Activated B cell treated with CpG ODN at 0.5 μM for 24 hours (primary cell): ENCODE measurements at places on chromosomes 7 and 10.

DNA sequence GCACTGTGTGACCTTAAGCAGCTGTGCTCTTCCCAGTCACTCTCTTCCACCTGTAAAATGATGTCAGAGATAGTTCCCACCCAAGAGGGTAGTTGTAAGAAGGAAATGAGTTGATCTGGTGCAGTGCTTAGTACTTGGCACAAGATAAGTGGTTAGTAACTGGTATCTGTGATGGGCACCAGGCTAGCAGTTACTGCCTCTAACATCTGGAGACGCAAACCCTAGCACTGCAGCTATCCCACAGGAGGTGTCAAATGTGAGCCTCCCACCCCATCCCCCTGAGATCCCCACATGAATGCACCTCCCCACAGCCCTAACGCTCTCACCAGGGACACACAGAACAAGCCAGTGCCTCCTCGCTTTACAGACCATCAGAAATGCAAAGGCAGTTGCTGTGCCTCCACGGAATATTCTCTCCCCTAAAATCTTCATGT lies 72.0 kb downstream of the KCNMA1 start:
- no peak for DNase-seq

- no peak for DNase-seq
These were observed 3.0 kb downstream of the KMT2E start for GRCh38 chr7:105016709-105017656.

- DNase-seq, result no peak
These were observed 18.3 kb downstream of the ADAMTS14 start for GRCh38 chr10:70690589-70690988.

DNA sequence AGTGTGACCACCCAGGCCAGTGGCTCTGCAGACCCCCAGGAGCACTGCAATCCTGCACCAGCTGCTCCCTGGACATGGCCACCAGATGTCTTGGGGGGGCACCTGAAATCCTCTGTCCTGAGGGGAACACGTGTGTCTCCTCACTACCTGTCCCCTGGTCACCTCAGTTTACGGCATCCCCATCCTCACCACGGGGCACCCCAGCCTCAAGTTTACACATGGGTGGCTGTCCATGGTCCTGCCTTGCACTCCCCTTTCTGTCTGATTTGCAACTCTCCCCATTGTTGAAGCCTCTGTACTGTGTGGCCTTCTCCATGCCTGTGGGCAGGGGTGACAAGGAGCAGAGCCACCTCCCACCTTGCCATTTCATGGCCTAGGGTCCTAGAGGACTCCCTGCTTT lies 67.2 kb downstream of the RAMP3 start:
- DNase-seq, result no peak

DNA sequence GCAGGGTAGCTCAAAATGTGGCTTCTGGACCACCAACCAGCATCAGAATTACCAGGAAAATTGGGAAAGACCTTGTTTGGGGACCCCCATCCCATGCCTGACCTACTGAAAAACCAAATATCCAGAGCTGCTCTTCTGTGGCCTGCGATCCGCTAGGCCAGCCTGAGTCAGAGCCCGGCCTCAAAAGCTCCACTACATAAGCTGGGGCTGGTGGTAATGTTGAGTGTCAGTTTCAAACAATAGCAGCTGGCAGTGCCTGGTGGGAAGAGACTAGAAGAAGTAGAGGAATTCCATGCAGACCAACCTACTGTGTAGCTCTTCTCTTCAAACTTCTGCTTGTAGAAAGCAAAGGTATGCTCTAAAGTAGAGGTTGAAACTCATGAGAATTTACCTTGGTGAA lies 52.0 kb downstream of the KLRG2 start:
- no peak for DNase-seq

DNA sequence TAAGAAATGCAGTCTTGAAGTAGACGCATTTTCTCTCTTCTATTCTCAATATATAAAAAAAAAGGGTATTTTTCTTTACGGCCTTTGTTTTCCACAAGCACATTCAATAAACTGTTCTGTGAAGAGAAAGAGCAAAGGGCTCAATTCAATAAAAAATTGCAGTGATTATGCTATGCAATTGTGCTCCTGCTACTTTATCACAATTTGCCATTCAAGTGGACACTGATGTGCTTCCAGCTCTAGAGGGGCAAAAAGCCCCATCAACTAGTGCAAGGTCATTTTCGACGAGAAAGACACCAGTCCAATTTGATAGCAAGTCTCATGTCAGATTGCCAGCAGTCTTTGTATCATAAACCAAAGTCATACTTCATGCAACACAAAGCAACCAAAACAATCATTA lies 82.6 kb upstream of the THSD7A start:
- no peak for DNase-seq

- DNase-seq, result no peak
These were observed 7.3 kb upstream of the RET start for GRCh38 chr10:43069579-43069978.

DNA sequence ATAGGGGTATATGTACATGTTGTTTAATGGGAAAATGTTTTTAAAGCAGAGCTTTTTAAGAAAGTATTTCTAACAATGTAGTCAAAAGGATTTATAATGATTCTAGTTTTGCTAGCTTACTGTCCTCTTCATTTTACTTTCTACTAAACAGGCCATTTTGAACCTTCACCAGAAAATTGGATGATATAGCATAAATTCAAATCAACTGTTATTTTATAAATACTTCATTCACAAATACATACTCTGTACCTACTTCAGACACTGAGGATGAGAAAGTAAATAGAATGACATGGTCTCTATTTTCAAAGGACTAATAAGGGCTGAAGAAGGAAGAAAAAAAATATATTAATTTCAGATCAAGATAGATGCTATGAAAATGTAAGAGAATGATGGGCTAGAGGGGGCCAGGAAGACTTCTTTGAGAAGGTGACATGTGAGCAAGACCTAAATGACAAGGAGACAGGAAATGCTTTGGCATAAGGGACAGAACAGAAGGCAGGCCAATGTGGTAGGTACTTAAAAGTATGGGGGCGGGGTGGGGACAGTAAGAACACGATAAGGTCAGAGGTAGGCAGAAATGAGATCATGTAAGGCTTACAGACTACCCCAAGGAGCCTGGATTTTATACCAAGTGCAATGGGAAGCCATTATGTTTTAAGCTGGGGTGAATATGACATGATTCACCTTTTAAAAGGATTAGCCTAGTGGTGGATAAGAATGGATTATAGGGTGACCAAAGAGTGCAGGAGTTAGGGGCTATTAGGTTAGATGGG lies 5.2 kb downstream of the NAMPT start:
- no peak for DNase-seq

GRCh38 chr7:28297801-28298459 lies 114.4 kb upstream of the CREB5 start:
- no peak for DNase-seq

- DNase-seq, result no peak
These were observed 117.5 kb downstream of the CAMK1D start for GRCh38 chr10:12466704-12467305.

DNA sequence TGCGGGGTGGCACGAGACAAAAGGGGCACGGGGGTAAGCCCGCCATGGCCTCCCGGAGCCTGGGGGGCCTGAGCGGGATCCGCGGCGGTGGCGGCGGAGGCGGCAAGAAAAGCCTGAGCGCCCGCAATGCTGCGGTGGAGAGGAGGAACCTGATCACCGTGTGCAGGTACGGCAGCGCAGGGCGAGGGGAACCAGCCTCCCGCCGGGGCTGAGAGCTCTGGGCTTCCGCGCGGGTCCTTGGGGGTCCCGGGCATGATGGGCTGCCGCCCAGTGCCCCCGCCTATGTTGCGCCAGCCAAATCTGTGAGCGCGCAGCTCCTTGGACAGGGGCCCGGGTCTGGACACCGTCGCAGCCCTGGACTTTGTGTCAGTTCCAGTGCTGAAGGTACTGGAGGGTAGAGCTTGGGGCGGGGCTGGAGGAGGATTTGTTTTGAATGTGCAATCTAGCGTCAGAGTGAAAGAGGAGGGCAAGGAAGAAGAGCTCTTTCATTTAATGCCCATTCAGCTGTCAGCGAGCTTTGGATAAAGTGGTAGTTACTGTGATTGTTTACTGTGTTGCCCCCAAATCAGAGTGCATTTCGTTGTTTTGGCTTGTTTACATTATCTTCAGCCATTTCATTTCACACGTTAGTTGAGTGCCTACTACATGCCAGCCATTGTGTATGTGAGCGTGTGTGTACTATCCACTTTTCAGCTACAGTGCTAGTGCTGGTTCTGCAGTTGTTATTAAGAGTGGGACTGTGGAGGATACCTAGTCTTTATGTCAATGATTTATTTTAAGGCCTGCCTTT lies 777 bp downstream of the RUNDC3B start:
- peak; percentile 44 for DNase-seq

DNA sequence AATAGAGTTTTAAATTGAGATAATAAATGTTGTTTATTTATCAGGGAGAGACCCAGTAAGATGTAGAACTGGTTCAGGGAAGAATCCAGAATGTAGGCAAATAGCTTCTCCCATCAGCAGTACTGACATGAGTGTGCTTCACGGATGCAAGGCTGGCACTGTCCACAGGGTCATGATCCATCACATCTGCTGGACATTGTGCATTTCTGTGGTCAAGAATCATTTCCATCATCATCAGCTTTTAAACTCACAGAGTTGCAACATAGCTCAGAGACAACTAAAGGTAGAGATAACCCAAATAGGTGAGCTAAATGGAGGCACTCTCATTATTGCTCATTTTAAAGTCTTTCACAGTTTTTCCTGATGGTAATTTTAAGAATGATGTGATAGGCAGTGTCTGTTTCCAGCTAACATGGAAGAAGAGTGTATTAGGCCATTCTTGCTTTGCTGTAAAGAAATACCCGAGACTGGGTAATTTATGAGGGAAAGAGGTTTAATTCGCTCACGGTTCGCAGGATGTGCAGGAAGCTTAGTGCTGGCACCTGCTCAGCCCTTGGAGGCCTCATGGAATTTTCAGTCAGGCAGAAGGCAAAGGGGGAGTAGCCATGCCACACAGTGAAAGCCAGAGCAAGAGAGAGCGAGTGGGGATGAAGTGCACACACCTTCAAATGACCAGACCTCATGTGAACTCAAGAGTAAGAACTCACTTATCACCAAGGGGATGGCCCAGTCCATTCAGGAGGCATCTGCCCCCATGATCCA lies 80.8 kb downstream of the INPP5A start:
- DNase-seq, result no peak

- DNase-seq, result no peak
These were observed 134.9 kb upstream of the RSU1 start for GRCh38 chr10:16952080-16952479.

GRCh38 chr10:8583096-8583495 lies 528.6 kb downstream of the GATA3 start:
- no peak for DNase-seq

DNA sequence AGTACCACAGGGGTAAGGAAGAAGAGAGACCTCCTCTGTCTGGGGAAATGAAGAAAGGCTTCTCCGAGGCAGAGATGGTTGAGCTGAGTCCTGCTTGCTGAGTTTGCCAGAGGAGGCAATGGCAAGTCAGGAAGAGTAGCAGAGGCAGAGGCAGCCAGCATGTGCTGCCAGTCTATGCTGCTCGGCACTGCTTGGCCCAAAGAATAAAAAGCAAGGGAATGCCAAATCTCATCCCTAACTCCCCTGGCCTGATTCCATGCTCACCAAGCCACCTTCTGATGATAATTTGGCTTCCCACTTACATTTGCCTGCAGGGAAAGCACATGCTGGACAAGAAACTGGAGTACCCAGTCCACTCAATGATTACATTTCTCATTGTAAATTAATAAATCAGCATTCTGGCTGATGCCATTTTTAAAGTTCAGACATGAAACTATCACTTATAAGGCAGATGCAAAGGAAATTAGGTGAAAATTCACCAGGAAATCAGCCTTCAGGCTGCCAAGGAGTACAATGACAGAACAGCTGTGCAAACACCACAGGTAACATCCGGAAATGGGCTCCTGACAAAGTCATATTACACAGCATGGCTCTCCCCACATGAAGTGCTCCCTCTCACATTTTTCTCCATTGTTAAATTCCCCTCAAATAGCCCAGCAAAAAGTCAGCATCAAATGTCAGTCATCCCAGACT lies 245.9 kb downstream of the MTERF1 start:
- no peak for DNase-seq

GRCh38 chr7:84677117-84677732 lies 482.6 kb upstream of the SEMA3A start:
- no peak for DNase-seq

GRCh38 chr10:126270111-126270510 lies 118.2 kb downstream of the ADAM12 start:
- no peak for DNase-seq

DNA sequence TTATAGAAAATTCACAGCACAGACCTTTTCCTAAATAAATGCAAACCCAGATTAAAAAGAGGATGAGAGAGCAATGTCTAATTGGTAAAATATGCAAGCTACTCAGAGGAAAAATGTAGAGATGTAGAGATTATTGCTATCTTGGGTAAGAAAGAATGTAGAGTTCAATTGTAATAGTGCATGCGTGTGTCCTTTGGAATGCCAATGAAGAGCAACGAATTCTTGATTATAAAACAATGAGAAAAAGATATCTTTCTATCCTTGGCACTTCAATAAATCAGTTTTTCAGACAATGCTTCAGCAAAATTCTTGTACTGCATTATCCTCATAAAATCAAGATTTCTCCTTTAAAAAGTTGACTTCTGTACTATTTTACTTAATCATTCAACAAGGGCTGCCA lies 50.9 kb downstream of the SEMA3D start:
- no peak for DNase-seq

GRCh38 chr7:48083114-48083830 lies 5.8 kb upstream of the UPP1 start:
- DNase-seq, result no peak

GRCh38 chr10:1411956-1412355 lies 325.4 kb downstream of the ADARB2 start:
- DNase-seq, result no peak

GRCh38 chr7:145543242-145543641 lies 573.4 kb upstream of the CNTNAP2 start:
- no peak for DNase-seq

DNA sequence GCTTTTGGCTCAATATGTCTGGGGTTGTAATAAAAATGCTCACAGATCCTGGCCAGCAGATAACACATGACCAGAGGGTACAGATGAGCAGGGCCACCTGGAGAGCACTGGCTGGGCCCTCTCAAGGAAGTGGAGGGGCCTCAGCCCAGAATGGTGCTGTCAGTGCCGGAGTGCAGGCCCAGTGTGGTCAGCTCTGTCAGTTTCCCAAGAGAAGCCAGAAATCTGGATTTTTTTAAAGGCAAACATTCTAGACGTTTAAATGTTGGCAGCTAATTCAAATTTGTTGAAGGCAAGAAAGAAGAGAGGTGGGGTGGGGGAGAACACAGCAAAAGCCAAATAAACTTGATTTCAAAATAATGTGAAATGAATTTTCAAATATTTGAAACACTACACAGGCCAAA lies 2.0 kb downstream of the C10orf105 start:
- DNase-seq, result no peak

DNA sequence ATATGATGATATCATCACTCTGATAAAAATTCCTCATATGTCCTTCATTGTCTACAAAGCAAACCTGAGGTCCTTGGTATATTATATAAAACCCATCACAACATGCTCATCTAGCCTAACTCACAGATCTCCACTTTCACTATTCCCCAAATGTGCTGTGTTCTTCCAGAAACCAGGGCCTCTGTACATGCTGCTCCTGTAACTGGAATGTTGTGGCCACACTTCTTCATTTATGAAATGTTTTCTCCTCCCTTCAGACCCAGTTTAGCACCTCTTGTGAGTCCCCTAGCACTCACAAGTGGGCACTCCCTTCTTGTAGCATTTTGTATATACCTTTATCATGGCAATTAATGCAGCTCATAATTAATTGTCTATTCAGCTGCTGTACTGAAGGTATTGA lies 61.9 kb downstream of the AASS start:
- DNase-seq, result no peak

GRCh38 chr10:15137636-15138035 lies 30.9 kb downstream of the NMT2 start:
- no peak for DNase-seq
